ENCODE measurements at places on chromosomes 3 and 15. TPM values are rescaled to one million over a fixed set of nuclear protein-coding genes. Genes with fewer than 3 reads are reported as not detected.

PLA2G4D gene
- total RNA-seq: not detected

CASR gene
- not detected for total RNA-seq

KLHL40 gene
- total RNA-seq: not detected

IGSF11 gene
- not detected for total RNA-seq

MAP3K13 gene
- 13.9 TPM for total RNA-seq

MAGI1 gene
- 0.29 TPM for total RNA-seq

FOXB1 gene
- 2.8 TPM for total RNA-seq

CHDH gene
- 1.0 TPM for total RNA-seq

IL20RB gene
- total RNA-seq: 1.5 TPM

TUSC7 gene
- total RNA-seq: not detected

SNX22 gene
- total RNA-seq: 0.21 TPM

GOLGA8J gene
- 1.1 TPM for total RNA-seq

TRH gene
- total RNA-seq: not detected

ARRDC4 gene
- total RNA-seq: not detected

SMCO1 gene
- total RNA-seq: not detected

SLC12A6 gene
- total RNA-seq: 28.2 TPM

DAZL gene
- total RNA-seq: 0.07 TPM

SKOR1 gene
- 0.19 TPM for total RNA-seq

RRP9 gene
- 38.0 TPM for total RNA-seq

CKMT1B gene
- not detected for total RNA-seq

STRIT1 gene
- total RNA-seq: not detected

SPTSSB gene
- total RNA-seq: not detected

NPHP3 gene
- total RNA-seq: 18.5 TPM

DTX3L gene
- 108 TPM for total RNA-seq

FBXO40 gene
- not detected for total RNA-seq

UBAP1L gene
- 4.7 TPM for total RNA-seq

NPAP1 gene
- total RNA-seq: not detected

HTR3E gene
- not detected for total RNA-seq

MINAR1 gene
- total RNA-seq: 0.99 TPM

MORC1 gene
- total RNA-seq: not detected

IGDCC3 gene
- not detected for total RNA-seq

CPNE4 gene
- total RNA-seq: not detected

SNTN gene
- not detected for total RNA-seq

LDHAL6B gene
- not detected for total RNA-seq

SEC62 gene
- total RNA-seq: 36.0 TPM

NUSAP1 gene
- total RNA-seq: 334 TPM

WDR93 gene
- total RNA-seq: not detected

All from activated CD8-positive, alpha-beta memory T cell treated with anti-CD3 and anti-CD28 coated beads, Interleukin-2, amount 10 ng/mL, durations not matched to agents 7 days and 5 days (primary cell).